ENCODE measurements at places on chromosomes 7 and 10.

- DNase-seq = no peak
Observed at GRCh38 chr10:110770243-110770642, 101.5 kb upstream of the PDCD4 start.

DNA sequence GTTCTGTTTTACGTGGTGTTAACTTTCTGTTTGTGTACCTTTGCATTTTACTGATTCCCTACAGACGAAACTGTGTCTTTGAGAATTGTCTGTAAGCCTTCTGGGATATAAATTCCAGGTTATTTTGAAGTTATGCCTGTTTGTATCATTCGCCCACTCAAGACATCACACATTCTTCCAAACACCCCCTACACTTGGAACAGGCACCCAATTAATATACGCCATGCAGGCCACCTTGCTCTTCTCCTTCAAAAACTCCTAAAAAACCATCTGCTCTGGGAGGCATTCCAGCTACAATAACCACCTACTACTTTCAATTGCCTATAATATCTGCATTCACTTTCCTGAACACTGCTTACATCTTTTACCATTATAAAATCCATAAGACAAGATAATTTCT, 453.3 kb downstream of the DGKB start:
- no peak for DNase-seq

DNA sequence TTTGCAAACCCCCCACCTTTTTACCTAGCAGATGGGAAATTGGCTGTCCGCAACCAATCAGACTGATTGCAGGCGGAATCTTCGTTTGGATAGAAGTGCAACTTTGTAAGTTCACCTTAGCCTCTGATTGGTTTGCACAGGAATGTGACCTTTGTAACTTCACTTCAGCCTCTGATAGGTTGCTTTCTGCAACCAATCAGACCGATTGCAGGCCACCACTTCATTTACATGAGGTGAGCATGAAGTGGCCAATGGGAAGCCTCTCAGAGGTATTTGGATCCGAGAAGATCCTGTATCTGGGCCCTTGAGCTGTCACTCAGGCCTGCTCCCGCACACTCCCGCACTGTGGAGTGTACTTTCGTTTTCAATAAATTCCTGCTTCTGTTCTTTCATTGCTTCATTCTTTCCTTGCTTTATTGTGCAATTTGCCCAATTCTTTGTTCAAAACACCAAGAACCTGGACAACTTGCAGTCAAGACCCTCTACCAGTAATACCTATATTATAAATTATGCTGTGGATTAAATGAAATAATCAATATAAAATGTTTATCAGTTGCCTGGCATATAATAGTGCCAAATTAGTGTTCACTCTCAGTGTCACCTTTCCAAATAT, 491.4 kb downstream of the PLXNA4 start:
- DNase-seq = no peak

GRCh38 chr7:117777335-117778142, 95.7 kb downstream of the CTTNBP2 start:
- DNase-seq = no peak

DNA sequence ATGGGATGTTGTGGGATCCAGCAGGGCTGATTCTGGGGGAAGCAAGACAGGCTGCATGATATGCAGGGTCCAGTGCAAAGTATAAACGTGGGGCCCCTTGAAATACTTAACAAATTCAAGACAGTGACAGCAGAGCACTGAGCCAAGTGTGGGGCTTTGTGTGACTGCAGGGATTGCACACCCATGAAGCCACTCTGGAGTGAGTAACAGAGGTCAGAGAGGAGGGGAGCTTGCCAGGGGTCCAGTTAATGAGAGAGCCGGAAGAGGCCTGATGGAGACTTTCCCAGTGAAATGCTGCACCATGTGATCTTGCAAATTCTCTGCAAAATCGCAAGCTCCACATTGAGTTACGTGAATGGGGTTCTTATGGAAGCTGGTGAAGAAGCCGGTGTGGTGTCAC, 5.6 kb downstream of the NPVF start:
- DNase-seq = no peak

DNA sequence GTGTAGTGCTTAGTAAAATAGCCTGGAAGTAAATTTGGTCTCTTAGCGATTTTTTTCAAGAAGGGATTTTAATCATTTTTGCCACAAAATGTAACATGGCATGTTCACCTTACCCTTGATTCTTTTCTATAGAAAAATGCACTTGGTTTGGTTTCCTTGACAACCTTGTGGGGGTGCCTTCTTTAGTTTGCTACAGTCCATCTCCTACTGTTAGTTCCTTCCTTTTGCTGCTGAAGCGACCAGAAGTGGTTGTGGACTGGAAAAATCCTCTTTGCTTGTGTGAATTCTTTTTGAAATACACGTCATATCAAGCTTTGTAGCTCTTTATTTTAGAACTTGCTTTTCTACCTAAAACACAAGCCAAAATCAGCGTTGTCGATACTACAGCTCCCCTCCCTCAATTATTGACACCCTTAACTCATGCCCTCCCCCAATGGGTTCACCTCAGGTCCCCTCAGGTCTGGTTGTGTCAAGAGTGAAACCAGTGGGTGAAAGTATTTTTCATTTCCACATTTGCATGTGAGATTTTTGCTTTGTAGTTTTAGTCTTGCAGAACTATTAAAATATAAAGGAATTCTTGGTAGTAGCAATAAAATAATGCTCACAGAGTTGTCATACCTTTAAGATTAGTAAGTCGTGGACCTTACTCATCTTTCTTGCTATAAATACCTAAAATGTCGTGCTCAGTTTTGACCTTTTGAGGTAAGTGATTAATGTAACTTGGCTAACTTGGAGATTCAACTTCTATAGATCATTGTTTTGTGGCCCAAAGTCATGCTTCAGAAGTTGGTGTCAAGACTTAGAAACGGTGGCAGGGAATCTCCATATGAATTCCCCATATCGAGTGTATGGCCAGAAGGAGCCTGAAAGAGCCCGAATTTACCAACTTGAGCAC, 1.5 kb downstream of the ACTR3B start:
- DNase-seq = no peak

- no peak for DNase-seq
Observed at GRCh38 chr10:6013413-6014192, 36.3 kb upstream of the IL15RA start.

DNA sequence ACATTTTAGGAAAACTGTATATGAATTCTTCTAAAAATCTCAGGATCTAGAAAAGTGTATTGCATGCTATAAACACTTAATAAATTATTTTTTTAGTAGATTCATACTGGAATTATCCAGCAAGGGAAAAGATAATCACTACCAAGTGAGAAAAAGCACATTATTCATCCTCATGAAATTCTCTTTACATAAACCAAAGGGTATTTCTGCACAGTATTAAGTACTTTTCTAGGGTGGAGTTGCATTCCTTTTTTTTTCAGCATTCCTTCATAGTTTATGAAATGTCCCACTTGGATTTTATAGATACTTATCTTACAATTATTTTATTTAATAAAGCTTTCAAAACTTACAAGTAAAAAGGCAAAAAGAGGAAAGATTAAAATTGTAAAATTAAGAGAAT, 403.3 kb downstream of the HGF start:
- no peak for DNase-seq

GRCh38 chr10:12631216-12631615, 281.9 kb downstream of the CAMK1D start:
- no peak for DNase-seq

DNA sequence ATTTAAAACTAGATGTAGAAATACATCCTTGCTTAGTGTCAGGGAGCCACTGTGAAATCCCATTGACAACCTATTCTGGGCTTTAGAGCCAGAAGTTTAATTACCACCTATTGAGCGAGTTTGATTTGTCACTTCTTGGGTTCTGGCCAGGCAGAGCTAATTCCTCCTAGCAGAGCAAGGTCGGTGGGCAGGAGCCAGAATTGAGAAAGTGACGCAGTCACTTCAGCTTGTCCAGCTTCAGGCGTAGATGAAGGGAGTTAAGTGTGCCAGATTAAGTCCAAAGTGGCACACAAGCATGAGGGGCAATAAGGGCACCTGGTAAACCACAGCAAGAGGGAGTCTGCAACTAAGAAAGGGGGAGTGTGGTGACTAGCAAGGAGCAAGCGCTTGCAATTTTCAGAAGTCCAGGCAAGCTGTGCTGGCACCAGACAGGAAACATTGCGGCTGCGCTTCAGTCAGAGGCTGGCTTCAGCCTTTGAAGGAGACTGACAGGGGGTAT, 119.4 kb downstream of the ST7 start:
- peak; percentile 35 for DNase-seq

DNA sequence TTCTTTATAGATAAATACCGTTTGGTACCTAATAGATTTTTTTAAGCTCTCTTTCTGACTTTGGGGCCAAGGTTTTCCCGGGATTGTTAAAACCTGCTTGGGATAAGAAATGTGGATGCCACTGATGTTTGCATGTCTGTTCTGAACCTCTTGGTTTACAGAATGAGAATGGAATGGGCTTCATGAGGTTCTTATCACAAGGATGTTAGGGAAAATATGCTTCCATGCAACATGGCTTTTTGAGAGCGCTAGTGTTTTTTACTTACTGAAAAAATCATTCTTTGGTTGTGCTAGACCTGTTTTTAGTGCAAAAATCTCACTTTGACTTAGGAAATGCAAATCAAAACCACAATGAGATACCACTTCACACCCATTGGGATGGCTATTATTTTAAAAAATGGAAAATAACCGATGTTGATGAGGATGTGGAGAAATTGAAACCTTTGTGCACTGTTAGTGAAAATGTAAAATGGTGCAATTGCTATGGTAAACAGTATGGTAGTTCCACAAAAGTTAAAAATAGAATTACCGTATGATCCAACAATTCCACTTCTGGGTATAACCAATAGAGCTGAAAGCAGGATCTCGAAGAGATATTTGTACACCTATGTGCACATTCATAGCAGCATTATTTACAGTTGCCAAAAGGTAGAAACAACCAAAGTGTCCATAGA, 38.9 kb downstream of the TSPAN14 start:
- no peak for DNase-seq

- no peak for DNase-seq
Observed at GRCh38 chr10:96138102-96138501, 8.0 kb downstream of the ZNF518A start.

- DNase-seq = peak; percentile 64
Observed at GRCh38 chr7:128937647-128938543, at the start of gene IRF5. Gene IRF5 (plus strand): TSS chr7:128937927. CDS start chr7:128942082, 4,155 bp downstream.

GRCh38 chr10:7251696-7252465, 159.0 kb downstream of the SFMBT2 start:
- DNase-seq = no peak

GRCh38 chr10:78780551-78780961, 288.2 kb upstream of the ZMIZ1 start:
- DNase-seq = no peak

GRCh38 chr10:18651324-18652007, at the start of gene NSUN6:
Gene NSUN6 (minus strand): TSS chr10:18651587. CDS start chr10:18651203, 384 bp downstream.
- DNase-seq = peak; percentile 72

DNA sequence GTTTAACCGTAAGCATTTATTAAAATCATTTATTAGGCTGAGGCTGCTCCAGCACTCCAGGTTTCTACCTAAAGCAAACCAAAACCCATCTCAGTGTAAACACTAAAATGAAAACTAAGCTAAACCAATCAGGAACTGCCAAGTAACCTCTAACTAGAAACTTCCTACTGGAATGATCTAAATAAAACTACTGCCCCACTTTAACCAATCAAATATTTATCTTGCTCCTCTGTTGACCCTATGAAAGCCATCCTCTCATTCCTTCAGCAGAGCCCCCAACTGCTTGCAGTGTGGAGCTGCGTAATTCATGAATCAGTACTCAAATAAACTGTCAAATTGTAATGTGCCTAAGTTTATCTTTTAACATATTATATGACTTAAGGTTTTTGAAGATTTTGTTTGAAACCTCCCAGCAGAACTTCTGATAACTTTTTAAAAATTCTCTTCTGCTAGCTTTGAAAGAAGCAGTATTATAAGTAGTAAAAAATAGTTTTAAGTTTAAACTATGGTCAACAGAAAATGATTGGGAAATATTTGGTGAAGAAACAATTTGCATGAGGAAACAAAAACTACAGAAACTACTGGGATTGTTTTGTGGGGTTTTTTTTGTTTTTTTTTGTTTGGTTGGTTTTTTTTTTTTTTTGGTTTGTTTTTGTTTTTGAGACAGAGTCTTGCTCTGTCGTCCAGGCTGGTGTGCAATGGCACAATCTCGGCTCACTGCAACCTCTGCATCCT, 47.4 kb downstream of the GPR37 start:
- DNase-seq = no peak

GRCh38 chr7:86980223-86980622, 79.2 kb downstream of the ELAPOR2 start:
- no peak for DNase-seq

Data from AML-193 (cell line).